ENCODE measurements at places on chromosomes 11 and 22. TPM values are rescaled to one million over a fixed set of nuclear protein-coding genes. Genes with fewer than 3 reads are reported as not detected.

PATE2 gene
- not detected for total RNA-seq

KCTD14 gene
- 0.26 TPM for total RNA-seq

SOX10 gene
- total RNA-seq = not detected

CRYBB3 gene
- not detected for total RNA-seq

ZFP91 gene
- 27.1 TPM for total RNA-seq

C11orf52 gene
- 2.0 TPM for total RNA-seq

MS4A15 gene
- not detected for total RNA-seq

SCN3B gene
- total RNA-seq = under 0.01 TPM

KIF18A gene
- total RNA-seq = 0.17 TPM

C11orf87 gene
- not detected for total RNA-seq

LINC01488 gene
- not detected for total RNA-seq

FAM83F gene
- total RNA-seq = not detected

BRSK2 gene
- 0.09 TPM for total RNA-seq

SNAP29 gene
- 20.3 TPM for total RNA-seq

C11orf86 gene
- not detected for total RNA-seq

CNIH2 gene
- not detected for total RNA-seq

All from pericardium fibroblast (primary cell).